MV-4-11 (cell line): ENCODE measurements at places on chromosomes 13 and 19.

GRCh38 chr13:41720839-41721561 is 239.9 kb downstream of the VWA8 start:
- no peak for DNase-seq

GRCh38 chr13:46607768-46608564 is 55.0 kb downstream of the LRCH1 start:
- DNase-seq = no peak

DNA sequence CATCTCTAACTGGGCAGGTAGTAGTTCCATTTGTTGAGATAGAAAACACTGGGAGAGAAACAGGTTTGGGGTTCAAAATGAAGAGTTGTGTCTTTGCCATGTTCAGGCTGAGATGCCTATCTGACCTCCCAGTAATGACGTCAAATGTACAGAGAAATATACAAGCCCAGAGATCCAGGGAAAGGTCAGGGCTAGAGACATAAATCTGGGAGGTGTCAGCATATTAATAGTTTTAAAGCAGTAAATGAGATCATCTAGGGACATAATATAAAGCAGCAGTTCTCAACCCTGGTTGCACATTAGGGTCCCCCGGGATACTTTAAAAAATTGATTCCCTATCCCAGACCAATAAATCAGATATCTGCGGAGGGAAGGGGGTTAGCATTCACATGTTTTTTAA is 501.5 kb downstream of the UQCRFS1 start:
- no peak for DNase-seq

DNA sequence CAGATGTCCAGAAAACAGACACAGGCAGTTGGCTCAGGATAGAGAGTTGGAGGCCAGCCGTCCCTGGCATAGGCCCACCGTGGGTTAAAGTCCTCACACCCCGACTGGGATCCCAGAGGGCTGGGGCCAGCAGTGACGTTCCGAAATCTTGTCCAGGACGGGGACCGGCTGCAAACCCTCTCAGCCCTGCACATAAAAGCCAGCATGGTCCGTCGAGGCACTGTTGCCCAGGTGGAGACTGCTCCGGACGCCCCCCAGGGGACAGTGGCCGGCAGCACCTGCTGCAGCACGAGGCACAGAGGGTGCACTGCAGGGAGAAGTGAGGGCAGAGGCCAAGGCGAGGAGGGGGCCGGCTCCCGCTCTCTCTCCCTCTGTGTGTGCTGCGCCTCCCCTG is 4.3 kb upstream of the IFNL2 start:
- no peak for DNase-seq

GRCh38 chr13:39516096-39516495 is 86.9 kb downstream of the LHFPL6 start:
- no peak for DNase-seq

- no peak for DNase-seq
These were observed 30.5 kb downstream of the MLLT1 start for GRCh38 chr19:6249296-6249695.

GRCh38 chr13:32010136-32010535 is 21.4 kb upstream of the FRY start:
- DNase-seq = no peak

GRCh38 chr19:14158276-14159023 is 22.1 kb upstream of the ASF1B start:
- no peak for DNase-seq

DNA sequence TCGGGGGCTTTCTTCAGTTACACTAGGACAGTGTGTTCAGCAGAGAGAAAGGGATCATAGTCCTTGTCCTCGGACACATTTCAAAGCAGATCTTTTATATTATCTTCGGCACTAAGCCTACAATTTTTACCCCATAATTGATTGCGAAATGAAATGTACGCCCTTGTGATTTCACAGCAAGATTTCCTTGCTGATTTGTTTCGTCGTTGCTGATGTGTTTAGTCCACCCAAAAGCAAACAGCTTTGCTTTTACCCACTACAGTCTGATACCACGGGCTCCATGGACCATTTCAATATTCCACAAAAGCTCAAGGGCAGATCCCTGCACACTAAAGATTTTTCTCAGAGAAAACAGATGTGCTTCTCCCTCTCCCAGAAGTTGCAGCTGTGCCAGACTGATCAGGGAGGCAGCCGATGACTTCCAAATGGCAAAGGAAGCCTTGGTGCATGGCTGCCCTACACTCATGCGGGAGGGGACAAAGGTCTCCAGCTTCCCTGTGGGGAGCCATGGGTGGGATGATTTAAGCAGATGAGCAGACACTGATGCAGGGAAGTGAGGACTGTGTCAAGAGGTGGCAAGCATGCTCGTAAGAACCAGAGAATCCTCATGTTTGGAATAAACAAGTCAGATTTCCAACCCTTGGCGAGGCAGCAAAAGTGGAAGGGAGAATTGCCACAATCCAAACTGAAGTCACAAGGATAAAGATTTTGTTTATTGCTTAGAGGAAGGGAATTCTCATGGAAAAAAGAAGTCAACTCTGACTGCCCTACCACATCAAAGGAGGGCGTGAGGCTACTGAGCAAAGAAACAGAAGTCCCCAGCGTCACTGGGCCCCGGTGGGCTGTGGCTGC is 81.1 kb downstream of the STK24 start:
- no peak for DNase-seq

GRCh38 chr13:31747291-31747690 is 8.0 kb downstream of the RXFP2 start:
- no peak for DNase-seq

GRCh38 chr13:42547612-42548011 is 26.3 kb upstream of the TNFSF11 start:
- no peak for DNase-seq

DNA sequence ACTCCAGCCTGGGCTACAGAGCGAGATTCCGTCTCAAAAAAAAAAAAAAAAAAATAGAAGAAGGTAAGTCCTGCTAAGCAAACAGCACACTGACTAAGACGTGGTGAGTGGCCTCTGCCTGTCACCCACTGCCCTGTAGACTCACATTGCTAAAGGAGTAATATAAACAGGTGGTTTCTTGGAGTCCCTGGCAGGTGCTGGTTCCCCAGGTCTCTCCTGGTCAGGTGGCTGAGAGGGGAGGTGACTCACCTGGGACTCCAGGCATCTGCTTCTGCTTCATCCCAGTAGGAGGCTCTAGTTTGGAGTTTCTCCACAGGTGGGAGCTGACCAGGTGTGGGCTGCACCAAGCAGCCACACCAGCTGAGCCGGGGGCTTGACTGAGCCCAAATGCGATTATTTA is at the start of gene OR10H1:
Gene OR10H1, minus strand, starts transcription at position 359 of the 400 bp plus-strand sequence. CDS start 7,627 bp downstream, outside the sequence.
- DNase-seq = no peak

DNA sequence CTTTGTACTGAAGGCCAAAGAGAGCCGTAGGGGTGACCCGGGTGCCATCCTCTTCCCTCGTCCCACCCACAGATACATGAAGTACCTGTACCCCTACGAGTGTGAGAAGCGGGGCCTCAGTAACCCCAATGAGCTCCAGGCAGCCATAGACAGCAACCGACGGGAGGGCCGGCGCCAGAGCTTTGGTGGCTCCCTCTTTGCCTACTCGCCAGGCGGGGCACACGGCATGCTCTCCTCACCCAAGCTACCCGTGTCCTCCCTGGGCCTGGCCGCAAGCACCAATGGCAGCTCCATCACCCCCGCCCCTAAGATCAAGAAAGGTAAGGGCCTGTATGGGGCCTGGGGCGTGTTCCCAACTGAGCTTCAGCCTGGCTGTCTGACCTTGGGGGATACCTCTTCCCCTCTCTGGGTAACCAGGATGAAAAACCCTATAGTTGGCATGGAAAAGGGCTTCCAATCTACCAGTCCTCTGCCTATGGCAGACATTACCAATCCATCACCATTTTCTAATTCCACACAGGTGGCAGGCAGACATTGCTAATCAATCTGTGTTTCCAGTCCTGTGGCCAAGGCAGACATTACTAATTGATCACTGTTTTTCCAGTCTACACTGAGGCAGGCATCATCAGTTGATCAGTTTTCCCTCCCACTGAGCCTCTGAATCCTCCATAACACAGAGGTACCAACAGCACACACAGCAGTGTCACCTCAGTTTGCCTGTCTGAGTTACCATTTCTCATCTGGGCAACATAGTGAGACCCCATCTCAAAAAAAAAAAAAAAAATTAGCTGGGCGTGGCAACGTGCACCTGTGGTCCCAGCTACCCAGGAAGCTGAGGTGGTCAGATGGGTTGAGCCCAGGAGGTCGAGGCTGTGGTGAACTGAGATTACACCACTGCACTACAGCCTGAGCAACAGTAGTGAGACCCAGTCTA is 19.1 kb upstream of the WDR18 start:
- DNase-seq = no peak

DNA sequence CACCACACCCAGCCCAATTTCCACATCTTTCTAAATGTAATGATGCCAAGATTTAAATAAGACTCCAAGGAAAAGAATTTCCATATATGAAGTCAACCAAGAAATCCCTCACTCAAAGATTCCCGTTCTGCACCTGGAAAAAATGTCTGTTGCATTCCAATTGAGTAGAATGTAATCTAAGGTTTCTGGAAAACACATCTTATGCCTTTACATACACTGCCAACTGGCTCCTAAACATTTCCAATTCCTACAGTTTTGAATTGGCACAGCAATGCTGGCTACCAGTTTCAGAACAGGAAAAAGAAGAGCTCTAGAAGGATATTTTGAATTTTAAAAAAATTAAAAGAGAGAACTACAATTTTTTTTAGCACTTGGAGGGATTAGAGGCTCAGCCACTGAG is 43.0 kb downstream of the COL4A2 start:
- DNase-seq = no peak

DNA sequence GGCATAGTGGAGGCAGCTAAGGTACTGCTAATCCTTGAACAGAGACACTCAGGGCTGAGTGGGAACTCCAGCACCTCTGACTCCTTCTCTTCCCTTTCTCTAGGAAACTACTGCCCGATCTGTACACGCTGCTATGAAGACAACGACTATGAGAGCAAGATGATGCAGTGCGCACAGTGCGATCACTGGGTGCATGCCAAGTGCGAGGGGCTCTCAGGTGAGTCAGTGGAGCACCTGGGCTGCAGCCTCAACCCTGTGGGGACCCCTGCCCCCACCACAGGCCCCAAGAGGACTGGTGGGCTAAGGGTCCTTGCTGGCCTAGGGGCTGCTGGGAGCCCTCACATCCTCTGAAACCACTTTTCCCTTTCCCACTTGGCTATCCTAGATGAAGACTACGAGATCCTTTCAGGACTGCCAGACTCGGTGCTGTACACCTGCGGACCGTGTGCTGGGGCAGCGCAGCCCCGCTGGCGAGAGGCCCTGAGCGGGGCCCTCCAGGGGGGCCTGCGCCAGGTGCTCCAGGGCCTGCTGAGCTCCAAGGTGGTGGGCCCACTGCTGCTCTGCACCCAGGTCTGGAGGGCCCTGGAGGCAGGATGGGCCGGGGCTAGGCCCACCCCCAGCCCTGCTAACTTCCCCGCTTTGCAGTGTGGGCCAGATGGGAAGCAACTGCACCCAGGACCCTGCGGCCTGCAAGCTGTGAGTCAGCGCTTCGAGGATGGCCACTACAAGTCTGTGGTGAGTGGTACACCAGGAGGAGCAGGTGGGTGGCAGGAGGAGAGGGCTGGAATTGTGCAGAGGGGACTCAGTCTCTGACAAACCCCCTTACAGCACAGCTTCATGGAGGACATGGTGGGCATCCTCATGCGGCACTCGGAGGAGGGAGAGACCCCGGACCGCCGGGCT is 9.5 kb downstream of the KMT2B start:
- DNase-seq = no peak
